Cardiac fibroblast (primary cell): ENCODE measurements at places on chromosomes 6 and 20.

DNA sequence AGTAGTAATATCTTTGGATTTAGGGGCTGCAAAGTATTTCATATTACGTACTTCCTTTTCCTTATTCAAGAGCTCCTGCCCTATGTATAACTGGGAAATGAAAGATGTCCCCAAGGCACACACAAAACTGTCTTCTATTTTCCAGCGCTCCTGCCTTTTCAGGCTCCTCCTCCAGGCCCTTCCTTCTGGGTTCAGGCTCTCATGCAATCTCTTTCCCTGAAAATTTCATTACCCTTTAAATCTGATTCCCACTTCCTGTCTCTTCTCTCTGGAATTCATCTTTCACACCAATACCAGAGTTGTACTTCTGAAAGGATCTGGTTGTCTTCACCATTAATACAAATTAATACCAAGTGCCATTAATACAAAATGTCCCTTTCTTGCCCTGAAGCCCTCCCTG, 181.6 kb downstream of the UTRN start:
- no peak for DNase-seq

DNA sequence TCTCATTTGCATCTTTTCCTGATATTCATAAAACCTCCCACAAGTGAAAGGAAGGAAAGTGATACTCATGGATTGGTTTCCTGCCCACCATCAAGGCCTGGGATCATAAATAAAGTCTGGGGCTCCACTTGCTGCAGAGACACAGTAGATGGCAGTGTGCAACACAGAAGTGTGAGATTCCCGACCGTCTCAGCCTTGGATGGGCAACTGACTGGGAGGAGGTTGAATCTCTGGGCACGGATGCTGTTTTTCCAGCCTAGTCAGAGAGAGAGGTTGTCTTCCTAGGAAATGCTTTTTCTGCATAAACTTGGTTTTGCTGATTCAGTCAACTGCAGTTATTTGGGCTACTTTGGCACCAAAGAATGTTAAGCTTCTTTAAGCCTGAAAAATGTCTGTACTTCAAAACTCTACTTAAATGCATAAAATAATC, 9.9 kb upstream of the RFPL4B start:
- peak; percentile 84 for DNase-seq

DNA sequence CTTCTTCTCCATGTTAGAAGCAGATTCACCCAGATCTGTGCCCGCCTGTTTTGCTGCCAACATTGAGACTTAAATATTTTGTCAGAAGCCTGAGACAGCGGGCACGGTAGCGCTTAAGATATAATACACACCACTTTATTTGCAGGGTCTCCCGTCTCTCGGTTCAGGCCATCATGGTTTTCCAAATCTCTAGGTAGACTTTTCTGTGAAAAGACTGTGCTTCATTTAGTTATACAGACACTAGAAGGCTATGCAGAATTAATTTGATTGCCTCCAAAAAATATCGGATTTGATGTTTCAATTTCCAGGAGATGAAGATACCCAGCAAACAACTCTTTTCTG, 598 bp downstream of the TBP start:
- DNase-seq = no peak

- DNase-seq = peak; percentile 17
Observed at GRCh38 chr6:12849809-12850198, 133.2 kb downstream of the PHACTR1 start.

GRCh38 chr20:2463616-2464365, 6.8 kb downstream of the SNRPB start:
- no peak for DNase-seq
